CD4-positive, alpha-beta memory T cell (primary cell): ENCODE measurements at places on chromosomes 3 and 15.
A peak's percentile ranks its signal among the peaks of the same experiment; 100 is the strongest.

DNA sequence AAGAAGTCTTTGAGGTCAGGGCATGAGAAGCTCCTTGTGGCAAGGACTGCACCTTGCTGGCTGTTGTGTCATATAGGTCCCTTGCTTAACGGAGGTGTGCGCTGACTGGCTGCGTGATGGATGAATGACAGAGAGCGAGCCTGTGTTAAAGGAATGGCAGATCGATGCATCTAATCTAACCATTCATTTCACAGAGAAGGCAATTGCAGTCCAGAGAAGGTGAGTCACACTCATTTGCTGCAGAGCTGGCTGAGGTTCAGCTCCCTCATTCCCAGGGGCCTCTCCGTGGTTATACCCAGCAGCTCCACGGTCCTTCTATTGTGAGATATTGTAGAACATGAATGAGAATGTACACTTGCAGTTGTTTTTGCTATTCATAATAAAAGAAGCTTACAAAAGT lies 289.3 kb downstream of the EPHB1 start:
- no peak for DNase-seq

GRCh38 chr3:148641722-148642121 lies 56.0 kb upstream of the AGTR1 start:
- DNase-seq: no peak

DNA sequence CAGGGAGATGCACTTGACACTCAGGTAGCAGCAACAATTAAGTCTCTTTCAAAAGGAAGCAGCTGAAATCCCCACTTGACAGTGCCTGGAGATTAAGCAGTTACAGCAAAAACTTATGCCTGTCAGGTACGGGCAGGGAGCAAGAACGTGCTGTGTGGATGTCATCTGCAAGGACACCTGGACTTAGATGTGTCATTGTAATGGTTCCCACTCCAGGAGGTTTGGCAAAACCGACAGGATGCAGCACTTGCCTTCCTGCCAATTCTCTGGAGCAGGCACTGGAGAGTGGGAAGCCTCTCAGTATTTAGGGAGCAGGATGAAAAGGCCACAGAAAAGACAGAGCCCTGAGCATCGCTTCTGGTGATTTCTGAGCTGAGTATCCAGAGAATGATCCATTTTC lies 292.4 kb downstream of the PDCD6IP start:
- DNase-seq: no peak

- DNase-seq: no peak
These were observed 10.2 kb downstream of the SHOX2 start for GRCh38 chr3:158095814-158096704.

- DNase-seq: no peak
These were observed 38.0 kb downstream of the SHC4 start for GRCh38 chr15:48925714-48926223.

GRCh38 chr3:126986001-126986400 lies 3.1 kb downstream of the PLXNA1 start:
- no peak for DNase-seq

- DNase-seq: no peak
These were observed 63.0 kb upstream of the ANKRD34C start for GRCh38 chr15:79219393-79220056.

DNA sequence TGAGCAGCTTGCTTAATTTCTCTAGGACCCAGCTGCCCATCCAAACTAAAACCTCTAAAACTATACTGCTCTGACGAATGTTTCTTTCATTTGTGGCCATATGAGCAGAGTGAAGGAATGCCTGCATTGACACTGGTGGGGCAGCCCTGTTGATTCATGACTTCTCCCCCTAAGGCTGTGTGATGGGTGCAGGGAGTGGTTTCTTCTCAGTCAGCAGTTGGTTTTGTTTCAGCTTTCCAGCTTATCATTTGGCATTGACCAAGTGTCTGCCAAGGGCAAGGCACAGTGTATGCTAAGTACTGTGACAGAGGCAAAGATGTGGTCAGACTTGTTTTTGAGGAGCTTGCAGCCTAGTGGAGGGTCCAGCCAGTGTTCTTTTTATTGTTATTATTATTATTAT lies 4.7 kb downstream of the ABHD6 start:
- DNase-seq: no peak

GRCh38 chr3:197001972-197002700 lies 27.5 kb downstream of the MELTF start:
- DNase-seq: no peak

GRCh38 chr3:120028271-120029047 lies 65.8 kb downstream of the GSK3B start:
- no peak for DNase-seq

GRCh38 chr15:31275331-31276262 lies 51.0 kb upstream of the KLF13 start:
- no peak for DNase-seq

DNA sequence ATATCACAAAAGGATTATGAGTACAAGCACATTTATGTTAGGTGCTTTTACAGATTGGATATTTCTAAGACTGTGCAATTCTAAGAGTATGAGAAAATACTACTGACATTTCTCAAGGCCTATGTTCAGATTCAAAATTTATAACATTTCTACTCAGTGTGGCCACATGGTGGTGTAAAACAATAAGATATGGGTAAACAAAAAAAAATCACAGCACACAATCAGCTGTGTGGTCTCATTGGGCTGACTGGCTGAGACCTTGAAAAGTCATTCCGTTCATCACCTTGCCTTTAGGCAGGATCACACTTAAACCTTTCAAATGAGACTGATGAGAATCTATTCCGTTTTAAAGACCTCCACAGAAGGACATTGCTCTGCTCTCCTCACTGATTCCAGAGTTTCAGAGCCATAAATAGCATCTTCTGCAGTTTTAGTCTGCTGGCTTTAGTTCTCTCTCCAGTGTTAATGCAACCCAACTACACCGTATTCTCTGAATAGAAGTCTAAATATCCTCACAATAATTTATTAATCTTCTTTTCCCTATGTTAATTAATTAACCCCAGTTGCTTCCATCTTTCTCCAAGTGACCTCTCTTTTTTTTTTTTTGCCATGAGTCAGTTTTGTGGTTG lies 158.2 kb downstream of the SPATA16 start:
- no peak for DNase-seq

GRCh38 chr3:108415661-108416060 lies 94.7 kb downstream of the MYH15 start:
- no peak for DNase-seq

DNA sequence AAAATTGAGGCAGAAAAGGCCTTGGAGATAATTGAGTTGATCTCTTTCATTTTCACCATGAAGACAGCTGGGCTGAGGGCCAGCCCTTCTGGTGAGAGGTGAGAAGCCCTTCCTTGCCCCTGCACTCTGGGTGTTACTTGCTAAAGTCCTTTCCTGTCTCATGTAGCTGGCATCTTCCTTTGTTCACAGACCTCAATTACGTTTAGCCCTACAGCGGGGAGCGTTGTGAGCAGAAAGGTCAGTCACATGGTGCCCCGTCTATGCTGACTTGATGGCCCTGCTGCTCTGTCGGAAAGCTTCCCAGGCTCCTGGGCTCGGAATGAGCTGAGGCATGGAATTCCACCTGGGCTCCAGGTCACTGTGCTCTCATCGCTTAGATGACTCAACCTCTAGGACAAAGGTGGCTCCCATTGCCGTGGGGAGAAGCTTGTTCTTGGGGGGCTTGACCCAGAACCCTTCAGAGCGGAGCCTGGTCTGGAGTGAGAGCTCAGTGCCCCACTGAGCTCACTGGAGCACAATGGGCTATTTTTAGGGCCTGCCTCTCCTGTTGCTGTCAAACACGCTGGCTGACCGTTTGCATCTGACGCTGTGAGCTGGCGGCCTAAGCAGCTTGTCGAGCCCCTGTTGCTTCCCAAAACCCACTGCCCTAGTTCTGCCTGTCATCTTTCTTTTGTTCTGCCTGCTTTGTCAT lies 47.0 kb downstream of the RPLP1 start:
- DNase-seq: no peak

DNA sequence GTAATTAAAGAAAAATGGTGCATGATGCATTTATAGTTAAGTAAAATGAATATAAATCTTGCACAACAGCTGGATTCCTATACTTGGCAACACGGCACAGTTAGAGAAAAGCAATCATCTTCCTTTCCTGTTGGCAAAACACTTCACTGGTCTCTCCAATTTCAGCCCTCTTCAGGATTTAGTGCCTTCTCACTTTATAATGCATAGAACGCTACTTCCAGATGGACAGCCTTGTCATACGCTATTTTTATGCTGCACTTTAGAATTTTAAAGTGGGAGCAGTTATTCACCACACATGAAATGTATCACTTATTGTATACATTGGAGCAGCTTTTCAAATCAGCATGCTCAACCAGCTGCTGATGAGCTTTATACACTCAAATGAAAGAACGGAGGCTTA lies 194.4 kb upstream of the GBE1 start:
- no peak for DNase-seq

- no peak for DNase-seq
These were observed 14.2 kb upstream of the RFT1 start for GRCh38 chr3:53144446-53144845.

DNA sequence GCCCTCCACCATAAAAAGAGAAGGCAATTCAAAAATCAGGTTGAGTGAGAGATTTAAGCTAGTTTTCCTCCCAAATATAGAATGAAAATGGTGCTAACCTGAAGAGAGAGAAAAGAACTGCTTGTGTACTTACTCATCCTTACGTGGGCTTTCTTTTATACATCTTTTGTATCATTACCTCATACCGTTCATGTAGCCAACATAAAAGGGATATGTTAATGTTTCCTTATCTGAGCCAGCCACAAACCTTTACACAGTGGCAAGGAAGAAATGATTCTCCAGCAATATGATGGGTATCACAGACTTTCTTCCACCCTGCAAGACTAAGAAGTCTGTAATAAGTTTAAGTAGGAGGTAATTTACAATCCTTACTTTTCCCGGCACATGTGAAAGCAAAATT lies 600.8 kb upstream of the ZNF385D start:
- DNase-seq: no peak

- DNase-seq: no peak
These were observed 458.1 kb downstream of the DIPK2A start for GRCh38 chr3:144429719-144430121.

DNA sequence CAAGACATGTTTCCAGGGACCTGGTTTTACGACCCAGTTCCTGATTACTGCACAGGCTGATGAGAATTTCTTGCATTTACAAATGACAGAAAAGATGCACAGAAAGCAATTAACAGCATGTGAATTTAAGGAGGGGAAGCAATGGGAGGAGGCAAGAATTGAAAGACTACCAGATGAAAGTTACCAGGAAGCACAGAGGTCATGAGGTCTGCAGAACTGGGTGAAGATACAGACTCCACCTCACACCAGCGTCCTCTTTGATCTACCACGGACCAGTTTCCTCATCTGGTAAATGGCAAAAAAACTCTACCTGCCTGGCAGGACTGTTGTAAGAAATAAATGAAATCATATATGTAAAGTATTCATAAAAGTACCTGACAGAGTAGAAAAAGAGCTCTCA lies 266.0 kb downstream of the MAGI1 start:
- DNase-seq: no peak

DNA sequence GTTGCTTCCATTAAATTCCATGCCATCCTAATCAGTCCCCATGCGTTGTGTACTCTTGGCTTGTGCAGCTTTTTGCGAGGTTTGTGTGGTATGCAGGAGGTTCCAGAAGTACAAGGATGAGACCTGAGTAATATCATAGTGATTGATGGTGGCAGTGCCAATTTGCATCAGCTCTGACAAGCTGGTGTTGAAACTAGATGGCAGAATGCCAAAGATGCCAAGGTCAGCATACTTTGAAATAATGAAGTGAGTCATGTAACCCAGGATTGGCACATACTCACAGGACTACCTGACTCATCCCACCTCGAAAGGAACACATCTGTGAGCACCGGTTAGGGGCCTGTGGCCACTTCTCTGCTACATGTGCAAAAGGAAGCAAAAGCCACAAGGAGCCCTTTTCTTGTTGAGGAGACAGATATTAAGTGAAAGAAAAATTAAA lies 14.3 kb downstream of the KAT2B start:
- DNase-seq: peak; percentile 93

GRCh38 chr15:38612159-38612863 lies 47.7 kb upstream of the RASGRP1 start:
- DNase-seq: no peak

GRCh38 chr3:7567160-7567559 lies 706.2 kb downstream of the GRM7 start:
- DNase-seq: no peak

DNA sequence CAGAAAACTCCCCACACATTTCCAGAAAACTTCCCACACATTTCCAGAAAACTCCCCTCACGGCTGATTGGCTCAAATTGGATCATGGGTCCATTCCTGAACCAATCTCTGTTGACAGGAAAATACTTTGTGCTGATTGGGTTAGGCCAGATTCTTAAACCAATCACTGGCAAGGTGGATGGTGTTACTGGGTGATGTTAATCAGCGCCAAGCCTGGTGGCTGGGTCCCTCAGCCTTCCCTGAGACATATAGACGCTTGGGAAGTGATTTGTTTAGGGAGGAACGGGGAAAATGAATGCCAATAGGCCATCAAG lies 199.4 kb upstream of the UBE2E2 start:
- DNase-seq: no peak

GRCh38 chr3:51715231-51715976 lies 8.5 kb downstream of the GRM2 start:
- no peak for DNase-seq

- no peak for DNase-seq
These were observed 18.9 kb downstream of the GHRL start for GRCh38 chr3:10273702-10274305.

DNA sequence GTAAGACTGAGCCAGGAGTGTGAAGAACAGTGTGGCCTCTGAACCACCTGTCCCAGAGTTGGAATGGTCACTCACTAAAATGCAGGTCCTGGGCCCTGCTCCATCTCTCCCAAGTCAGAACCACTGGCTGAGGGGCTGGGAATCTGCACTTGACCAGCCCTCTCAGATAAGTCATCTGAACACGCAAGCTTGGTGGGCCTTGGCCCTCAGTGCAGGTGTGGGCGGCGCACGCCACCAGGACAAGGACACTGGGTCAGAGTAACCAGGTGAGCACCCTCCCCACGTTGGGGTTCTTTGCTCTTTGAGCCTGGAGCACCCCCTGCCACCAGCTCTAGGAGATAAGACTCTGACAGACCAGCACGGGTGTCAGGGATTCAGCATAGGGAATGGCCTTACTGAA lies 42.7 kb downstream of the KIF9 start:
- DNase-seq: no peak

DNA sequence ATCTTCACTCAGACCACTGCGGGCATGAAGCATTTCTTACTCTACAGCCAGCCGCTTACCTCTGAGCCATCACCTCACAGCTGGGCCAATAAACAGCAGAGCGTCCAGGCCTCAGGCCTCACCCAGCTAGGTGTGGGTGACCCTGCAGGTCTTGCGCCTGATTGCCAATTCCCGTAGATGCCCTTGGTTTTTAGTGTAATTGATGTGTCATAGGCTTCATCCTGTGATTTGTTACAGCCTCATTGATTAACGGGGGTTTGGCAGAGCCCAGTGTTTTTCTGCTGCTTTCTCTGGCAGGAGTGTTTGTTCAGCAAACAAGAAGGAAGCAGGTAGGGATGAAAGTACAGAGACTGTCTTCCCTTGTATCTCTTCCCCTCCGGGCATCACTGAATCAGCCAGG lies 49.6 kb upstream of the BNIP2 start:
- DNase-seq: no peak

- DNase-seq: no peak
These were observed 181.6 kb upstream of the MBNL1 start for GRCh38 chr3:152087153-152087552.

GRCh38 chr15:65953622-65954021 lies 84.3 kb downstream of the RAB11A start:
- DNase-seq: no peak
